ENCODE measurements at places on chromosomes 12 and 14.

GRCh38 chr12:130742112-130742511 lies 26.0 kb upstream of the RIMBP2 start:
- DNase-seq: no peak

- no peak for DNase-seq
Measured at GRCh38 chr12:52611080-52611468, 7.3 kb downstream of the KRT73 start.

DNA sequence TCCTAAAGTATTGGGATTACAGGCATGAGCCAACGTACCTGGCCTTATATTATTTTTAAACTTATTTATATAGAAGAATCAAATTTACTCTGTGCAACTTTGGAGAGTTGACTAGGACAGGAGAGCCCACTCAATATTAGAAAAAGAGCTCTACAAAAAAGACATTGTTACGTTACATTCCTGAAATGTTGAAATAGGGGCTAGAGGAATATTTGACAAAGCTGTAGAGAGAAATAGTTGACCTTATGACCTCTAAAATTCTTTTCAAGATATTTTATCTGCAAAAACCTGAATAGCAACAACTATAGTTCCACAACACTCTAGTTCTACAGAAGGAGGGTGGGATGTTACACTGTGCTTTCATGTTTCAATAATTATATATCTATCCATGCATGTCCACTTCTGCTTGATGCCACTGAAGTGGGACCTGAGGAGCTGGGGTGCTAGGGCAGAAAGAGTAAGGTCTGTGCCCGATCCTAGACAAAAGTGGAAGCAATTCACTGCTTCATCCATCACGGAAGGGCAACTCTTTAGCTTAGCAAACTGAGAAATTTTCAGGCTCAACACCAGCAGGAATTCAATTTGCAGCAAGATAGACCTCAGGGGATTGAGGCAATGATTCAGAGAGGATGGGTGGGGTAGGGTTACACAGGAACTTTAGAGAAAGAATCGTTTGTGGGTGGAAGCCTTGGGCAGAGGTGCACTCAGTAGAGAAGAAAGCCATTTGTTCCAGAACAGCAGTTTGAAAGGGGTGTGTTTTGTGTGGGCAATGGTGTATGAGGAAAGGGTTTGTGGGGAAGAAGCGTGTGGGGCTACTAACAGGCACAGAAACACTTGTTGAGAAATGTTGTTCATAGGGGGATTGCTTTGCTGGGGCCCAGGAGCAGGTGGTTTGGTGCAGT lies 16.0 kb upstream of the RNASE10 start:
- no peak for DNase-seq

DNA sequence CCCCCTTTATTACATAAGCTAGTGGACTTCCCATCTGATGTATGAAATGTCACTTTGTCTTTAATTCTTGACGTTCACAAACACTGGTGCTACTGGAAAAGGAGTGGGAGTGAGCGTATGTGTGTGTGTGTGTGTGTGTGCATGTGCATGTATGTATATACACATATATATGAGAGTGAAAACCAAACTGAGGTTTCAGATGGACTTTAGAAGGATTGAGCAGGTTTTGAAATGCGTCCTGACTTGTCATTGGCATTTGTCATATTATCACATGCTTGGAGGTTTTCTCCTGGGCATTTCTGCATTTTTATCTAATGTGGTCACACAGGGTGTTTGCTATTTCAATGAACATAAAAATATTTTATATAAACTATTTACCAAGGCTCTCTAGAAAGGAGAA lies 1085.9 kb downstream of the BCL11B start:
- no peak for DNase-seq
